ENCODE measurements at places on chromosomes 5 and 9. TPM values are rescaled to one million over a fixed set of nuclear protein-coding genes. Genes with fewer than 3 reads are reported as not detected.

DNA sequence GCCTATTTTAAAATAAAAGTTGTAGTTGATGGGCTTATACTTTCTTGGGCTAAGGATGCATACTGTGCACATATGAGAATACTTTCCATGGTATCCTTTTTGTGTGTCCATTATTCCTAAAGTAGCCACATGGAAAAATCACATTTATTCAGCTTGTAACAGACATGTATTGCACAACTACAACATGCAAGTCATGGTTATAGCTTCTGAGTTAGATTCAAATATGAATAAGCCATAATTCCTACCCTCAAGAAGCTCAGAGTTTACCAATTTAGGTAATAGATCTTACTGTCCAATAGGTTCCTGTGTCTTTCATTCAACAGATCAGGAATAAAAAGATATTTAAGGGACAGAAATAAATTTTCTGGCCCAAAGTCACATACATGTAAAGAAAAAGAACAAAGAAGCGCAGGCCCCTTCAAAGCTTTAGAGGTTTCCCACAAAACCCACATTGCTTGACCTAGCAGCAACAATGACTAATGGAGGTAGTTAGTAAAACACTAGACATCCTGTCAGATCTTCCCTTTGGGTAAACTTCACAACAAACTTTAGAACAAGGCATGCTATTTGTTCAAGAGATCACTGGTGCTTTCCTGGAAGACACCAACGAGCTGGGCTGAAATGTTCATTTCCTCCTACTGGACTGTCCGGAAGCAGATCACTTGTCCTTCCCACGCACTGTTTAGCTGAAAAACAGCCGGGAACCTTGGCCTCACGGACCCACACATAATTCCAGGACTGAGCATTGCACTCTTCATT lies 78.4 kb upstream of the ITGA1 start:
- DNase-seq: no peak

DNA sequence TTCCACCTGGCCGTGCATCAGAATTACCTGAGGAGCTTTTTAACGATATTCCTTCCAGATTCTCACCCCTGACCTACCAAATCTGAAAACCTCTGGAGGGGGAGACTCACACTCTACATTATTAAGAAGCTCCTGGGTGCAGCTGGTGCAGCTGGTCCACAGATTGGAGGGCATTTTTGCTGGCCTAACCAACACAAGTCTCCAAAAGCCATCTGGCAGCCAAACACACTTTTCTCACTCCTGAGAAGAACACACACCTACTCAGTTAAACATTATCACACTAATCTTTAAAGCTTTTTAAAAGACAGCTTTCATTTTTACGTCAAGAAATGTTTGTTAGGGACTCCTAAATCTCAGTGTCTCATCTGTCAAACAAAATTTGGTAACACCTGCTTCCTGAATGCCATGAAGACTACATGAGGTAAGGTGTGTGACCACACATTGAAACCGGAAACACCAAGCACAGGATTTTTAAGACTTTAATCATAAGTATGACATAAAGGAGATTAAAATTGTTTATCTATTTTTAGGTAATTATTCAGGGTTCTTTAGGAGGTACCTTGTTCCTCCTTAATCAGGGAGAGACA lies 14.2 kb upstream of the PTPN3 start:
- DNase-seq: no peak

C5orf47 gene
- total RNA-seq: not detected

- no peak for DNase-seq
Measured at GRCh38 chr9:81227507-81228245, 461.7 kb downstream of the TLE1 start.

DNA sequence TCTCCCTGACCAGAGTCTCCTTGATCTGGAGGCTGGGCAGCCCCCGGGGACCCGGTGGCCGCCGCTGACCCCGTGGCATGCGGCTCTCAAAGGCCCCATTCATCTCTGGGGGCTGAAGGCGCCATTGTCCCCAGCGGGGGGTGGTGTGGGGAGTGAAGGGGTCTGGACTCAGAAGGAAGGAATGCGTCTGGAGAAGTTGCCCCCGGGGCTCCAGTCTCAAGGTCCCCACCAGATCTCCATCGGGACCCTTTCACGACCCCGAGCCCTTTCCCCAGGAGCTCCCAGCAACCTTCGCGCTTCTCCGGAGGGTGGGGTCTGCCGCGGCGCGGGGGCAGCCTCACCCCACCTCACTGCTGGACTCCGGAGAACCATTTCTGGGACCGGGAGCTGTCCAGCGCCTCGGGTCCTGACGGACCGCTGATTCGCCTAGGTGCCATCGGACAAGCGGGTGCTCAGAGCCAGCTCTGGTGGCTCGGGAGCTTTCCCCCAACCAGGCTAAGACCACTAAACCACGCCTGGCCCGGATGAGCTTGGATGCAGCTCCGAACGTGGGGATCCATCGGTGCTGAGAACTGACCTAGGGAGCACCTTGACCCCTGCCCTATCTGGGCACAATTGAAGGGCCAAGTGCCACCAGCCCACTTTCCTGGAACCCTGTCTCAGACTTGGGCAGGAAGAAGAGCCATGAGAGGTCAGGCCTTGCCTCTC lies 5.1 kb upstream of the PCDH1 start:
- DNase-seq: no peak

- DNase-seq: no peak
Measured at GRCh38 chr5:40093550-40093949, 586.2 kb upstream of the PTGER4 start.

LAMC3 gene
- 0.21 TPM for total RNA-seq

TLX3 gene
- not detected for total RNA-seq

DNA sequence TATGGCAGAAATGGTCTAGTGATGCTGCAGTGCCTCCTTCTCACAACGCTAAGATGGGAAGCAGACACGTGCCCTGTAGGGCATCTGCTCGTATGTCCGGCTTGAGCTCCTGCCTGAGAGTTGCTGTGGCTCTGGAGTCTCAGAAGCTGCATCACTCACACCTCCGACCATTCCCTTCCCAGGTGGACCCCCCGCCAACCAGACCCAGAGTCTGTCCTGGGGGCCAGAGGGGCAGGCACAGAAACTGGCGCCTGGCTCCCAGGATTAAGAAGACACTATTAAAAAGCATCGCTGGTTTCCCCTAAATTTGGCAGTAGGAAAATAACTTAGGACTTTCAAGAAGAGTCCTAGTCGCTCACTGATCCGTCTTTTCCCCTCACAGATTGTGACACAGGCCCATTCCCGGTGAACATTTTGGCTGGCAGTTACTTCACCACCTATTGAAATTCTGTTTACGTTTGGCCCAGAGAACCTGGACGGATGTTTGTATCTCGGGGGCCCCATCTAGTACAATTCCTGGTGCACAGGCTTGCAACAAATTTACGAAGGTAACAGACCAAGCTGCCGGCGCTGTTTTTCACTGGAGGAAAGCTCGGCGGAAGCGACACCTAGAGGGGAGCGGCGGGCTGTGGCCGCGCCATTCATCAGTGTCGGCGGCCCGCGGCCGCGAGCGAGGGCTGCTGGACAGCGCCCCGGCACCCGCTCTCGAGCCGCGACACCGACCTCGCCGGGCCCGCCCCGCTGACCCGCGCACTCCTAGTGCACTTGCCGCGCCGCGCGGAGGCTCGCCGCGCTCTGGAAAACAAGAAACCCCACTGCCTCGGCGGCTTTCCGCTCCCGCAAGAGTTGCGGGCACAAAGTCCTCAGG lies 1.6 kb downstream of the FSTL4 start:
- DNase-seq: peak; percentile 20

- DNase-seq: no peak
Measured at GRCh38 chr9:31188496-31188895, 1195.9 kb upstream of the ACO1 start.

GRCh38 chr5:16707168-16707868 lies 90.5 kb upstream of the RETREG1 start:
- no peak for DNase-seq

DNA sequence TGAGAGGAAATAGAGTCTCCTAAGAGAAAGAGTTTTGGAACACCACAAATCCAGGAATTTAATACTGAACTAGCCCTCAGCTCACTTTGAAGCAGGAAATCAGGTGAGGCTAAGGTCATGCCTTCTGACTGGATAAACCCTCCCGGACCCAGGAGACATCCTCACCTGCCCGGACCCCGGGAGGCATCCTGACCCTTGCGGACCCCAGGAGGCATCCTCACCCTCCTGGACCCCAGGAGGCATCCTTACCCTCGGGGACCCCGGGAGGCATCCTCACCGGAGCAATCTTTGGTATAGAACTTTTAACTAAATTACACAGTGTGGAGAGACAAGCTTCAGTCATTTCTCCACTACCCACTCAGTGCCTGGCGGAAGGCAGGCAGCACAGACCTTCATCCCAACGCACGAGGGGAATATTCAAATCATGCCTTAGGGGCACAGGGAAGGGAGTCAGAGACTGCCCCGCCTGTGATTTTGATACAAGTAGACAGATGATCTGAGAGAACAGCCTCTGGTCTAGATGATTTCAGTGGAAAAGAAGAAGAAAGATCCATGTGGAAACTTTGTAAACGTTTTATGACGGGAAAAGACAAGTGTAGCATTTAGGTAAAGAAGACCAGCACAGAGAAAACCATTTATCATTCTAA lies 21.3 kb downstream of the STXBP1 start:
- DNase-seq: no peak

SHISAL2B gene
- not detected for total RNA-seq

DNA sequence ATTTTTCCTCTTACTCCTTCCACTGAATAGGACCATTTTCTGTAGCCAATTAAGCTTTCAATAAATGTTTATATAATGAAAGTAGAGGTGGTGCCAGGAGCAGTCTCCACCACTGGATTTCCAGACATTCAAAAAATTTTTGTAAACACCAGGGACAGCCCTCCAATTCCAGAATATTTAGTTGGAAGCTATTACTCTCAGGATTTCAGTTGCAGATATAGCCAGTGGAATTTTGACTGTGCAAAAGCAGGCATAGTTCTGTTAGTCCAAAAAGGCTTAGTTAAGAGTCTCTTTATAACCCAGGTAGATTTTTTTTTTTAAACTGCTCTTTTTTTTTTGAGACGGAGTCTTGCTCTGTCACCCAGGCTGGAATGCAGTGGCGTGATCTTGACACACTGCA lies 138.1 kb upstream of the DMRT1 start:
- no peak for DNase-seq

DNA sequence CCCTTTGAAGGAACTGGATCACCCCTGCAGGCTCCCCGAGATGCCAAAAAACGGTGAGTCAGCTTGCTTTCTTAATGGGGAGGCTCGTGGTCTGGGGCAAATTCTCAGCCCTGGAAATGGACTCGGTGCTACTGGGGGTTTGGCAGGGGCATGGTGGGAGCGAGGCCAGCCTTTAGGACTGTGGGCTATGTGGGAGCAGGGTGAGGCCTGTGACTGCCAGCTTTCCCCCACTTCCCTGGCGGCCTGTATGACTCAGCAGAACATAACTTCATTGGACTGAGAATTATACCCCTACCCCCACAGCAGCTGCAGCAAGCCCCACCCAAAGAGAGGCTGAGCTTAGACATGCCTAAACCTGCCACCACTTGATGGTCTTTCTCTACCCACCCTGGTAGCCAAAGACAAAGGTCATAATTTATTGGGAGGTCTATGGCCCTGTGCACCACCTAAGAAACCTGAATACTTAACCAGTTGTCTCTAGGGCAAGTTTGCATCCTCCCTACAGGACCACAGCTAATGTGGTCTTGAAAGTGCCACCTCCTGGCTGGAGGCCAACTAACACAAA lies 325.3 kb downstream of the TLE1 start:
- no peak for DNase-seq

GRCh38 chr5:149030392-149030791 lies 32.5 kb downstream of the SH3TC2 start:
- no peak for DNase-seq

DNA sequence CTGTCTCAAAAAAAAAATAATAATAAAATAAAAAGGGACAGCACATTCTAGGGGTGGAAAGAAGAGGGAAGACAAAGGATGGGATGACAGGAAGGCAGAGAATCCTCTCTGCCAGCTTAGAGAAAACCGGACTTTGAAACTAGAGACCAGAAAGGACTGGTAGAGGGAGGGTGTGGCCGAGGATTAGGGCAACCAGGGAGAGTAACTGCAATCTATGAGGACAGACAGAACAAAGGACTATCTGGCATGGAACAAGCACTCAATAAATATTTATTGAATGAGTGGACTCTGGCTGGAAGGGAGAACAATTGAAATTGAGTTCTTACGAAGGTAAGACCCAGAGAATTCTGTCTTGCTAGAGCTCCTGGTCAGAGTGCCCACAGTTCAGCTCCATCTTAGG lies 2.4 kb downstream of the GBA2 start:
- DNase-seq: no peak

DNA sequence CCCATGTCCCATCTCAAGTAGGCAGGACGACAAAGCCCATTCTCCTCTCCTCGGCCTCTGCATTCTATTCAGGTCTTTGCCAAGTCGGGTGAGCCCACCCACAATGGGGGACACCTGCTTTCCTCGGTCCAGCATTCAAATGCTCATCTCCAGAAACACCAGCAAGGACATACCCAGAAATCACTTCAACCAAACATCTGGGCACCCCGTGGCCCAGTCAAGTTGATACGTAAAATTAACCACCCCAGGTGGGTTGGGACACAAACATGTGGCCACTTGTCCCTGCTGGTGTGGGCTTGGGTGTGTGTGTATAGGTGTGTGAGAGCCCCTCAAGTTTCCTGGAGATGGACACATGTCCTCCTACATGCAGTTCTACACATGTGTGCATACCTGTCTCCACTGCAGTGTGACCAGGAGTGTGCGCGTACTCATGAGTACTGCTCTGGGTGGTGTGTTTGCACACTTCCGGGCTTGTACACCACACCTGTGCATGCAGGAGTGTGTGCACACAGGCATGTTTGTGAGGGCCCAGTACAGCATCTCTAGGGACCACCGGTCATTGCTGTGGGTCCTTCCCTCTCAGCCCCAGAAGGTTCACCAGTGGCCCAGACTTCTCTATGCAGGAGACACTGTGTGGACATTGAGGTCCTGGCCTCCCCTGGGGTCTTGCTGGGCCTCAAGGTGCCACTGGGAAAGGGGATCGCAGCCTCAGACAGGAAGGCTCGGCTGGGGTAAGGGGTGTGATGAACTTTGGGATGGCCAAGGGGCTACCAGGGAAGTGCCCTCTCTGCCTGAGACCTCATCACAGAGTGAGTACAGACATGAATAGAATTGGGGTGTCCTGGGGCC lies 35.4 kb upstream of the RXRA start:
- DNase-seq: no peak

GRCh38 chr5:1477341-1477740 lies 32.1 kb upstream of the SLC6A3 start:
- DNase-seq: peak; percentile 57

CMYA5 gene
- total RNA-seq: 5.2 TPM

MEIKIN gene
- not detected for total RNA-seq

- no peak for DNase-seq
Measured at GRCh38 chr5:56512313-56512996, 279.3 kb upstream of the ANKRD55 start.

DNA sequence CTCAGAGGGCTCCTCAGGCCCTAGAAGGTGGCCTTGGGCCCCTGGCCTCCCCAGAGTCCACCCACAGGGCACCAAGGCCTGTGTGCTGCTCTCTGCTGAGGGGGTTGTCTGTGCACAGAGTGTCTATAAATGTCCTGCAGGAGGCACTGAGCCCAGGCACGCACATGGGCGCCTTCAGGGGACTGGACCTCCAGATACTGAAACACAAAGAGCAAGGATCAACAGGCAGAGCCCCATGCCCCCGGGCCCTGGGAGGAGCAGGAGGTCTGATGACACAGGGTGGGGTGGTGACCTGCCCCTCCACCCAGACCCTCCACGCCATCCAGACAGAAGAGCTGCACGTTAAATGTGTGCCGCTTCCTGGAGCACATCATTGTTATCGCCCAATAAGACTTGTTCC lies 64.6 kb upstream of the SIMC1 start:
- DNase-seq: no peak

ITGA2 gene
- 5.4 TPM for total RNA-seq

GRCh38 chr9:5509573-5509972 lies 758 bp upstream of the PDCD1LG2 start:
- no peak for DNase-seq

Data from tibial nerve (tissue), 4 donors.